ENCODE measurements at places on chromosomes 7 and 10.

GRCh38 chr10:120749856-120750566, 101.2 kb upstream of the WDR11 start:
- DNase-seq: no peak

GRCh38 chr7:2420216-2420933, 17.0 kb downstream of the CHST12 start:
- no peak for DNase-seq

DNA sequence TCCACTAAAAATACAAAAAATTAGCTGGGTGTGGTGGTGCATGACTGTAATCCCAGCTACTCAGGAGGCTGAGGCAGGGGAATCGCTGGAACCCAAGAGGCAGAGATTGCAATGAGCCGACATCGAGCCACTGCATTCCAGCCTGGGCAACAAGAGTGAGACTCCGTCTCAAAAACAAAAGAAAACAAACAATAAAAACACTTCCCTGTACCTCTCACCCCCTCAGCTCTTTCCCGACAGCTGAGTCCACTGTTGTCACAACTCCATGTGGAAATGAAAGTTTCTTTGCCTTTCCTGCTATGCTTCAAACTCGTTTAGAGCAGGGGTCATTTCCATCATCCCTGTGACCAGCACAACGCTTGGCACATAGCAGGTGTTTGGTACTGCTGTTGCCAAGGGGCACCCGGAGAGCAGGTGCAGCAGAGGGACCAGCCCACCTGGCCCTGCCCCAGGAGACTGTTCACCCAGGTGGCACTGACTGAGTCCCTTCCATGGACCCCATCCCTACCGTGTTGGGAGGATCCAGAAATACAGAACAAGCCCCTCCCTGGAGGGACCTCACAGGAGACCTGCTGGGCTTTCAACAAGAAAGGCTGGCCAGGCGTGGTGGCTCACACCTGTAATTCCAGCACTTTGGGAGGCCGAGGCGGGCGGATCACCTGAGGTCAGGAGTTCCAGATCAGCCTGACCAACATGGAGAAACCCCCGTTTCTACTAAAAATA, 4.9 kb downstream of the TMEM130 start:
- no peak for DNase-seq

DNA sequence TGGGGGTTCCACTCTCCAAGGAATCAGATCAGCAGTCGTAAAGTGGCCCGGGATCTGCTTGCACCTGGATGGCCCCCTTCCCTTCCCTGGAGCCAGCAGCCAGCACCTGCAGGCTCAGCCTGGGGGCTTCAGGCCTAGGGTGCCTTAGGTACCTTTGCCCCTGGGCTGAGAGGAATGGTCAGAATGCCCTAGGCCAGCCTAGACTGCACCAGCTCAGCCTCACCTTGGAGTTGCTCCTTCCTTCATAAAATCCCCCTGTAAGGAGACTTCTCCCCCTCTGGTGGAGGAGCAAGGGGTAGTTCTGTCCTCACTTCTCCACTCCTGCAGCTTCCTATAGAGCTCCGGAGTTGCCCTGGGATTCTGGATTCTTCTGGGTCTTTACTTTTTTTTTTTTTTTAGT, 32.4 kb upstream of the LBX1 start:
- DNase-seq: no peak

GRCh38 chr10:59104186-59104585, 72.3 kb upstream of the PHYHIPL start:
- DNase-seq: no peak

- no peak for DNase-seq
These were observed 305.6 kb downstream of the PTEN start for GRCh38 chr10:88169037-88169319.

DNA sequence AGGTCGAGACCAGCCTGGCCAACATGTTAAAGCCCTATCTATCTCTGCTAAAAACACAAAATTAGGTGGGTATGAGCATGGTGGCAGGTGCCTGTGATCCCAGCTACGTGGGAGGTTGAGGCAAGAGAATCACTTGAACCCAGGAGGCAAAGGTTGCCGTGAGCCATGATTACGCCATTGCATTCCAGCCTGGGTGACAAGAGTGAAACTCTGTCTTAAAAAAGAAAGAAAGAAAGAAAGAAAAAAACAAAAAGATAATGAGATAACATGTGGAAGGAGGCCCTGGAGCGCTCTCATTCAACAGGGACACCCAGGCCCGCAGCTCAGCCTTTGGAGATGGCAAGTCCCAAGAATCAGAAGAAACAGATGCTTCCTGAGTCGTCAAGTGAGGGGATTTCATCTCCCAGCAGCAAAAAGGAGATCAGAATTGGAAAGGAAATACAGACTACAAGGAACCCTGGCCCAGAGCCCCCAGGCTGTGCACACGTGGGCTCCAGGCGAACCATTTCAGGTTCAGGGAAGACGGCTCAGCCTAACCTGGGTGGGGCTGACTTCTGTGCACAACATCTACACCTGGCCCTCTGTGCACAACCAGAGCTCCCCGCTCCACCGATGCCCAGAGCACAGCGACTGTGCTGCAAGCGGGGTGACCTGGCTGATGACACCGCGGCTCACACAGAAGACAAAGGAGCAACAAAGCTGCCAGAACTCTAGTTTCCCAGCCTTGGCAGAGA, 33.3 kb downstream of the GNA12 start:
- DNase-seq: no peak

DNA sequence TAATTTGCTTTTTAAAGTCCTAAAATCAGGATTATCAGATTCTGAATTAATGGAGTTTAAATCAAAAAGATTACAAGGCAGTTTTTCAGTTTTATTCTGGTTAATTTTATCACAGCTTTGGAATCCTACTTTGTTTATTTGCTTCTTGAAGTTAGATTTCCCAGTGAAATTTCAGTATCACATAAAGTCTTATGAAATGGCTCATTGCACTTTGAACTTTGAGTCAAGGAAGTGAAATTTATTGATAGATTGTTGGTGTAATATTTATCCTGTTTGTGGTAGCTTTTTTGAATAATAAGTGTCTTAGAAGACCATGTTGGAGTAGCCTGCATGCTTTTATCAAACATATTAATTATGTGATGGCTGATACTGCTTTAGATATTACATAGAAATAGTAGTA, 92.6 kb downstream of the PTEN start:
- no peak for DNase-seq

GRCh38 chr10:75395066-75395931, 6.3 kb downstream of the ZNF503 start:
- no peak for DNase-seq

GRCh38 chr10:43126759-43127424, 11.4 kb upstream of the CSGALNACT2 start:
- DNase-seq: no peak

DNA sequence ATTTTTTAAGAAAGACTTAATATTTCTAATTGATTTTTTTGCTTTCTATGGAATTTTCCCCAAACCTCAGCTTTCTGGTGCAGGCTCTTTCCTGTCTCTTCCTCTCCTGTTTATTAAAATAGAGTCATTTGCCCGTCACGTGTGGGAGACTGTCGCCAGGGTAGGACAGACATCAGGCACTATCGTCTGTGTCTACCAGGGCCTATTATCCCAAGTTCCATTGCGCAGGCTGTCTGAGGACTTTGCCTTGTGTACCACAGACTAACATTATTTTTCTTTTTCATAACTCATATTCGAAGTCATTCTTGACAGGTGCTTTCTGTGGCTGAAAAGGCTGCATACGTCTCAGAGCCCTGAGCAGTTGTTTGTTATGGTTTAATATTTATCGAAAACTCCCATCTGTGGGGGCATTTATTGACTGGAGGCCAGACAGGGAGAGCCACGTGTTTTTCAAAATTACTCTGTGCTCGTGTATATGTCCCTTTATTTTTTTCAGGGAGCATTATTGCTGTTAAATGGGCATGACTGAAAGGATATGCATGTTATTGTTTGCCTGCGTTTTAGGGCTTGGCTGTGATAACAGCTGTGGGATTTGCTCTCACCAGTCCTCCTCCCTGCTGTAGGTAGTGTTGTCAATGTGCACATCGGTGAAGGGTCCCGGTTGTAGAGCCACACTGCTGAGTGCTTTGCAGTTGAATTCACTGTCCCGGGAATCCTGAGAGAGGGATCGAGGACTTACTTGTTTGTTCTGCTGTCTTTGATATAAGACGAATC, 89.8 kb downstream of the CAMK1D start:
- DNase-seq: no peak

DNA sequence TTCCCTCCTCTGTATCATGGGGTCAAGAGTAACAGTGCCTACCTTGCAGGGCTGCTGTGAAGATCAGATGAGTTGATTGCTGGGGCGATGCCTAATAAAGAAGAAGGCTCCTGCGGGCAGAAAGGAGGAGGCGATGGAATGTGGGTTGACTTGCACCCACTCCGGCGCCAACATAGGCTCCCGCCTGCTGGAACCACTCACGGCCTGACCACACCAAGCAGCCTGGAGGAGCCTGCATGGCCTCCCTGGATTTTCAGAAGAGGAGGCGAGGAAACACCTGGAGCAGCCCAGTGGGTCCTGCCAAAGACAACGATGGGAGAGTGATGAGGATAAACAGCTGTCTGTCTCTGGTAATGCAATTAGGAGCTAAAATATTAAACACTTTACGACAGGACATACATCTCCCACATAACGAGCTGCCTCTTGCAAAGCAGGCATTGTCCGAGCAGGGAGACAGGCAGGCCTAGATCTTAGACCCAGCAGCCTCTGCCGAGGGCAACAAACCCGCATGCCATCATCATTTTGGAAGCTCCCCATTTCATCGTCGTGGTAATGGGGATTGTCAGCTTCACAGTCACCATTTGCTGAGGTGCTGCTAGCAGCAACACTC, 302.9 kb upstream of the ZMIZ1 start:
- no peak for DNase-seq

DNA sequence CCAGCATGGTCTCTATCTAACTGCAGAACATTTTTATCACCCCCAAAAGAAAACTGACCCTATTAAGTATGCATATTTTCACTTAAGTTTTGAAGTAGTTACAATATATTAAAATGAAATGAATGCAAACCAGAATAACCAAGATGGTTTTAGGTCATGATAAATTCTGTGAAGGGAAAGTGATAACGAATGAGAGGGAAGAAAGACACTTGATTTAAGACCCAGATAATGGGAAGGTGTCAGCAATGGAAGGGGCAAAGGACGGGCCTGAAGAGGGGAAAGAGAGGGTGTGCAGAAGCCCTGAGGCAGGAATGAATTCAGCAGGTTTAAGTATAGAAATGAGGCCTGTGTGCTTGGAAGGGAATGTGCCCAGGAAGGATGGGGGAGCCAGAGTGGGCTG, 61.1 kb upstream of the IGFBP3 start:
- no peak for DNase-seq

DNA sequence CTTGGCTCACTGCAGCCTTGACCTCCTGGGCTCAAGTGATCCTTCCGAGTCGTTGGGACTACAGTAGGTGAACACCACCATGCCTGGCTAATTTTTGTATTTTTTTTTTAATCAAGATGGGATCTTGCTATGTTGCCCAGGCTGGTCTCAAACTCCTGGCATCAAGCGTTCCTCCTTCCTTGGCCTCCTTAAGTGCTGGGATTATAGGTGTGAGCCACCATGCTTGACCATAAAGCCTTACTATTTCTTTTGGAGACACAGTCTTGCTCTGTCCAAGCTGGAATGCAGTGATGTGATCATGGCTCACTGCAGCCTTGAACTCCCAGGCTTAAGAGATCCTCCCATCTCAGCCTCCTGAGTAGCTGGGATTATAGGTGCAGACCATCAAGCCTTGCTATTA, 12.6 kb downstream of the TFAM start:
- DNase-seq: no peak

DNA sequence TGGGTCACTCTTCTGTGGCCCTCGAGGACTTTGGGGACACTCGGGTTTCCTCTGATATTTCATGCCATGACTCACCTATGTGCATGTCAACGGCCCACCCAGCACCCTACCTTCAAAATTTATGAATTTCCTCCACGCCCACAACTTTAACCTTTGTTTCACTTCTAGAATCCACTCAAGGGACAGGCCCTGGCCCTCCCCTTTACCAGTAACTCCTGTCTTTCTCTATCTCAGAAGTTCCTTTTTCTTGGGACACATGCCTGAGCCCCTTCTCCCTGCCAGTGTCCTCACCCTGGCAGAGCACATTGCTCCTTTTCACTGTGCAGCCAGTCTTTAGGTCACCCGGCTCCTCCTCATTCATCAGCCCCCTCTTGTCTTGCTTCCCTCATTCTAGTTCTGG, 282.5 kb upstream of the KLF6 start:
- DNase-seq: no peak

DNA sequence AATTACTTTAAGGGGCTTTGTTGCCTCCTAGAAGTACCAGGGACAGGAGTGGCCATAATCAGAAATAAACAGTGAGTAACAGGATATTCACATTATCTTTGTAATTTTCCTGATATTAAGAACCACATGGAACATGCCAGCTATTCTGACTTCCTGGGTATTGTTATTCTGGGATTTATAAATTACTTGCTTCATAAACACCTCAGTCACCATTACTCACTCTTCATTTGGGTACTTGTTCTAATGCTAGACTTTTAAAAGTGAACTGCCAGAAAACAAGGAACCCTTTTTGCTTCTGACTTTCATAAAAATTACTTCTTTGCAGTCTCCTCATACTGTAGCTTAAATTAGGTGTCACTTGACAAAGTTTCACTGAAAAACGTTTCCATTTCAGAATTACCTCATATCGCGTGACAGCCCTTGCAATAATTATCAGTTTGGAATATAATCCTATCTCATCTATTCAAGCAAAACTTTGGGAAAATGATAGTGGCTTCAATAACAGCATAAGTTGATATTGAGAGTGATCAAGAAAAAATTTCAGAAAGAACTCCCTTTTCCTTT, 29.8 kb downstream of the CABCOCO1 start:
- no peak for DNase-seq

GRCh38 chr10:121841862-121842261, 86.0 kb downstream of the ATE1 start:
- DNase-seq: no peak

GRCh38 chr7:92742186-92742585, 94.2 kb downstream of the CDK6 start:
- DNase-seq: no peak

DNA sequence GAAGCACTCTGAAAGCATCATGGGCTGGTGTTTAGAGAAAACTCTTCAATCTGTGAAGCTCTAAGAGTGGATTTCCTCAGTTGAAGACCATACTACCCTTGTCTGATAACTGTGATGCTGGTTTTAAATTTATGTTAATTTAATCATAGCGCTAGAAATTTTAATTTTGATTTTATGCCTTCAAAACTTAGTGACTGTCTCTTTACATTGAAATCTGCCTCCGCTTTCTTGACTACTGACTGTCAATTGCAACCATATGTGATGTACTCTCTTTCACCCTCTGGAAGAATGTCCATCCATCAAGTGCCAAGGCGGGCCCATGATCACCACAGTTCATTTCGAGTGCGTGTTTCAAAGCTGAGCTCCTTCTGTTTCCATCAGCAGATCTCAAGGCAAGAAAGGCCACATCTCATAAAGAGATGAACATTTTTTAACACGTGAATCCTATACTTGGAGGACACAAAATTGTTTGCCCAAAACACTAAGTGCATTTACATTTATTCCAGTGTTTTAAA, 147.1 kb downstream of the ITGA8 start:
- no peak for DNase-seq

- DNase-seq: no peak
These were observed 132.6 kb downstream of the NRBF2 start for GRCh38 chr10:63265683-63266235.

- no peak for DNase-seq
These were observed 2.5 kb upstream of the ALOX5 start for GRCh38 chr10:45371560-45371959.

Data from T-helper 1 cell (primary cell).